ENCODE measurements at places on chromosomes 12 and 14.

DNA sequence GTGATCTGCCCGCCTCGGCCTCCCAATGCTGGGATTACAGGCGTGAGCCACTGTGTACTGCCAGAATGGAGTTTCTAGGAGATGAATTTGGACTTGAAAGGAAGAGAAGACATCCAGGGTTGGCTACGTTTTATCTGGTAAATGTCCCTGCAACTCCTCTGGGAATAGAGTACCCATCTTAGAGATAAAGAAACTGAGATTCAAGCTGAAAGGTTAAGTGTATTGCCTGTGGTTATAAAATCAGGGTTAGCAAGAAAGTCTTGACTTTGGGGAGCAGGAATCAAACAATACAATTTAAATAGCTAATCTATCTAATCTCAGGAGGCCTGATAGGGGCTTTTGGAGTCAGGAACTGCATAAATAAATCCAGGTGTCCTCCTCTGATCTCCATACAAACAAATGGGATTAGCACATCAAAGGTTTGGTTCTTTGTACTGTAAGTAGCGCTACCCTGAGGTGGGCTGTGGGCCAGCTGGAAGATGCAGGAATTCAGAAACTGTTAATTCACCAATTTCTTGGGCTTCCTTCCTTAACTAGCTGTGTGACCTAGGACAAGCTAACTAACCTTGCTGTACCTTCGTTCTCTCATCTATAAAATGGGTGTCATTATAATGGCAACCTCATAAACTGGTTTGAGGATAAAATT lies 45.1 kb downstream of the TBX3 start:
- DNase-seq, result no peak

- DNase-seq, result no peak
These were observed 97.4 kb downstream of the C12orf75 start for GRCh38 chr12:105427883-105428282.

GRCh38 chr12:70197345-70197744 lies 45.9 kb upstream of the CNOT2 start:
- DNase-seq, result no peak

GRCh38 chr14:56617084-56617483 lies 37.5 kb downstream of the TMEM260 start:
- DNase-seq, result no peak

- no peak for DNase-seq
These were observed 414 bp downstream of the UNC79 start for GRCh38 chr14:93431036-93431670.

- no peak for DNase-seq
These were observed 378.1 kb downstream of the AACS start for GRCh38 chr12:125443341-125443740.

DNA sequence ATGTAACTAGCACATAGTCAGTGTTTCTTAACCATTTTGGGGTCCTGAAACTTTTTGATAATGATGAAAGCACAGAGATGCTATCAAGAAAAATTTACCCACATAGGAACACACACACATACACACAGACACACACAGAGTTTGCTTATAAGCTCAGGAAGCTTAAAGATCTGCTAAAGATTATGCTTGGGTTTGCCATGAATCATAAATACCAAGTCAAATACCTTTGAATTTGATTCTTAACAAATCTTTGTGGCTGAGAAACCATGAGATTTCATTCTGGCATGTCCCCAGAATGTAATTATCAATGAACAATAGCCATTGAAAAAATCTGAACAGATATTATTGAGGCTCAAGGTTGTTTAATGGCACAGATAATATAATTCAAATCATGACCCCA lies 89.2 kb downstream of the NTS start:
- DNase-seq, result no peak

DNA sequence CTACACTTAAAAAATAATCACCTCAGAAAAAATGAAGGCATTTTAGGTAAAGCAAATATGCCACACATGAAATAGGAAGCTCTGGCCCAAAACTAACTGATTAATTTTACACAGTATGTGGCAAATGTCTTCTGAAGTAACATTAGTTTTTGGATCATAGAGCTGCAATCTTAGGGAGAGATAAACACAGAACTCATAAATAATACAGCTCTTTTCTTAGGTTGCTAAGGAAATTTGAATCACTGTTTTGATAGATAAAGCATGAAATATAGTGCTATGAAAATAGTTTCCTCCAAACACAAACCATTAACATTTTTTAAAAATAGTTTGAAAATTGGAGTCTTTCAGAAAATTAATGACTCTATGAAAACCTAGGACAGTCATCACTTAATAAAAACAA lies 15.0 kb downstream of the RASSF9 start:
- DNase-seq, result no peak

- no peak for DNase-seq
These were observed 9.8 kb upstream of the CLECL1 start for GRCh38 chr12:9742661-9743060.

GRCh38 chr12:7499636-7500035 lies 3.9 kb downstream of the CD163 start:
- no peak for DNase-seq

DNA sequence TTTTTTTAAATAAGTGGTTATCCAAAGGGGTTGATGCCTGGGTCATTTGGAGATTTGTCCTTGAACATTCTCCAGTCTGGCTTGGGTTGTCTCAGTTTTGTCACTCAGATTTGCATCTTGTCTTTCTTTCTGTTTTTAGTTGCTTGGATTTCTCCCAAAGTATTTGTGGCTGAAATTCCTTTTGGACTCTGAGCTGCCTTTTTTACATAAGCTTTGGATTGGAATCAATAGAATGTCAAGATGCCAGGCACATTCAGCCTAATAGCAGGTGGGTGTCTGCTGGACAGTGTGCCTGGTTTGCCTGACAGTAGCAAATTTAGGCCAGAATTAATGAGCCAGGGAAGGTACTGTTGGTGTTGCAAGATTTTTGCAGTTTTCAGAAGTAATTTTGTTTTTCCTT lies 50.0 kb downstream of the FLRT2 start:
- no peak for DNase-seq

DNA sequence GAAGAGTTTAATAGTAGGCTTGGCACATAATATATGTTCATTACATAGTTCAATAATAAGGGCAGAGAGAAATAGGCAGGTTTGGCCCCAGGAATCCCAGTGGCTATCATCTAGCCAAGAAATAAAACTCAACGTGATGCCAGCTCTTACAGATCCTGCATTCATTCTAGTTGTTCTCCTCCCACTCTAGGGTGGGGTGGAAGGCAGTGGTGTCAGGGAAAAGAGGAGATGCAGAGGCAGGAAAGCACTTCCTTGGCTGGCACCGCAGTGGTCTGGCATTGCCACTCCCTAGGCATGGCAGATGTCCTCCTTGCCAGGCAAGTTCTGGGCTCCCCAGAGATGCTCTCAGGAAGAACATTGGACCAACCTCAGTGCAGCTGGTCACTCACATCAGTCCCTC lies 383.6 kb downstream of the GRIN2B start:
- DNase-seq, result no peak

GRCh38 chr12:12902036-12902435 lies 10.7 kb downstream of the GPRC5A start:
- DNase-seq, result no peak

- DNase-seq, result no peak
These were observed 298.4 kb downstream of the NUAK1 start for GRCh38 chr12:105840384-105840783.

DNA sequence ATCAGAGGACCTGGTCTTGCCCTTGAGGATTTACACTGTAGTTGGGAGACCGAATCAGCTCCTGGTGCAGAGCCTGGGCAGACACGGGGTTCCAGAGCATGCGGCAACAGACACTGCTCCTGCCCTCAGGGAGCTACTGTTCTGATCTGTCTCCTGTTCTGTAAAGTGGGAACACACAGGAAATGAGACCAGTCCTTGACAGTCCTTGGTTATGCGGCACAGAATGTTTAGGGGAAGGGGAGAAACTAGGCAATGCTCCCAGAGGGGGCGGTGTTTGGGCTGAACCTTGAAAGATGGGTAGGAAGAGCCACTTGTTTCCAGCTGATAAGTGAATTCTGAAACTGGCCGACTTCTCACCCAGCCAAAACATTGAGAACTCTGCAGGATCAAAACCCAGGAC lies 132.4 kb downstream of the ZFP36L1 start:
- no peak for DNase-seq

DNA sequence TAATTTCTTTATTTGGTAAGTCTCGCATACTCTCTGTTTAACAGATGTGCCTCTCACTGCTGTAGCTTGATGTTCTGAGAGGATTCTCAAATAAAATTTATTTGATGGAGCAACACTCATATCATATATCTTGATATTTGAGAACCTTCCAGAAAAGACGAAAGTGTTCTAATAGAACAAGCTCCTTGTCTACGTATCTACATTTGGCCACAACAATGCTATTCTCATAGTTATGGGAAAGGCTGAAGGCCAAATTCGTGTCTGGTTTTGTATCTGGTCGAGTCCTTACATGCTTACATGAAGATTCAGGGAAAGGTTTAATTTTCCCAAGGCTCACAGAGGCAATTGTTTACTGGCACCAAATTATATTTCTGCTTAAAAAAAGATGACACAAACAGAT lies 186.7 kb upstream of the SLC38A2 start:
- no peak for DNase-seq

GRCh38 chr12:91098941-91099340 lies 12.4 kb downstream of the LUM start:
- no peak for DNase-seq

- no peak for DNase-seq
These were observed 35.2 kb downstream of the ZFP36L1 start for GRCh38 chr14:68757618-68758081.

DNA sequence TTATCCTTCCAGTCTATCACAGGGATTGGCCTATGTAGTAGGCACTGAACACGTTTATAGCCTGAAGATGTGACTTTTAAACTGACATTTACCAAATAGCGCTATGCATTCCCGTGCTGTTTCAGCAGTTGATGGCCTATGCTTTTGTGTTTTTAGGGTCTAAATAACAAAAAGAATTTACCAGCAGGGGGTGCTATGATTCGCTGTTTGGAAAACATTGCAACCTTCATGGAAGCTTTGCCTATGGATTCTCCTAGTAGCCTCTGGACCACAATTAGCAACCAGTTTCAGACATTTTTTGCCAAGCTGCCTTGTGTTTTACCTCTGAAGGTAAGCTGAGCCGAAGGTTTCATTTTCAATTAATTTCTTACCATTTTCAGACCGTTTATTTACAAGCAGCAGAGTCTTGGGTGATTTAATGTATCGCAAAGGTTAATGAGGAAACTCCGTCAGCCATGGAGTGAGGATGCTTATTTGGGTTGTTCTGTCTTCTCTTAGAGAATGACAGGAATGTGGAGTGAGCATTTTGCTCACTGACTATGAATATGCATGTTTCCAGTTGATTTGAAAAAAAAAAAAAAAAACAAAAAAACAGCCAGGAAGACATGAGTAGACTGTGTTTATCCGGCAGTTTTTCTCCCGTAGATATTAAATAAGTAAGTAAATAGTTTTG lies 133.1 kb downstream of the PRIMA1 start:
- DNase-seq, result no peak

- DNase-seq, result no peak
These were observed 16.5 kb downstream of the SLC15A4 start for GRCh38 chr12:128807161-128807724.

DNA sequence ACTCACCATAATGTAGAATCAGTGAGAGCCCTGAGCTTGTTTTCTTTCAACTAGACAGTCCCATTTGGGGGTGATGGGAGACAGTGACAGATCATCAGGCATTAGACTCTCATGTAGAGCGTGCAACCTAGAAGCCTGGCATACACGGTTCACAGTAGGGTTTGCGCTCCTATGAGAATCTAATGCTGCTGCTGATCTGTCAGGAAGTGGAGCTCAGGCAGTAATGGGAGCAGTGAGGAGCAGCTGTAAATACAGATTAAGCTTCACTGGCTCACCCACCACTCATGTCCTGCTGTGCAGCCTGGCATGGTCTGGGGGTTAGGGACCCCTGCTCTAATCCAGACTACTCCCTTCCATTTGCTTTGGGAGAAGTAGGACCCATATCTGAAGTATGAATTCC lies 55.6 kb downstream of the FNTB start:
- DNase-seq, result no peak

DNA sequence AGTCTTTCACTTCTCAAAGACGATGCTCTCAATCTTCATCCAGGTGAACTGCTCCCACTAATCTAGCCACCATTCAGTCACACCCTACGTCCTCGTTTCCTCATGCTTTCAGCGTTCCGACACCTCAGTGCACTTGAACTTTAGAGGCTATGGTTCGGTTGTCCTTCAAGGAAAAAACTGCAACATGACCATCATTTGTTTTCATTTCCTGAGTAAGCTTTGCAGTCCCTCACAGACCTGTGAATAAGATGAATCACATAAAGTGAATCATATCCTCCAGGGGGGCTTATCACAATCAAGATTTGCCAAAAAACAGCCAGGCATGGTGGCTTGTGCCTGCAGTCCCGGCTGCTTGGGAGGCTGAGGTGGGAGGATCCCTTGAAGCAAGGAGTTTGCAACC lies 80.2 kb downstream of the TMCC3 start:
- DNase-seq, result no peak

GRCh38 chr14:86404425-86404824 lies 874.5 kb downstream of the FLRT2 start:
- no peak for DNase-seq

GRCh38 chr14:80955416-80955941 lies at the start of gene TSHR:
TSHR (plus strand) TSS chr14:80955621; CDS start chr14:80955681, 60 bp downstream.
- DNase-seq, result no peak

DNA sequence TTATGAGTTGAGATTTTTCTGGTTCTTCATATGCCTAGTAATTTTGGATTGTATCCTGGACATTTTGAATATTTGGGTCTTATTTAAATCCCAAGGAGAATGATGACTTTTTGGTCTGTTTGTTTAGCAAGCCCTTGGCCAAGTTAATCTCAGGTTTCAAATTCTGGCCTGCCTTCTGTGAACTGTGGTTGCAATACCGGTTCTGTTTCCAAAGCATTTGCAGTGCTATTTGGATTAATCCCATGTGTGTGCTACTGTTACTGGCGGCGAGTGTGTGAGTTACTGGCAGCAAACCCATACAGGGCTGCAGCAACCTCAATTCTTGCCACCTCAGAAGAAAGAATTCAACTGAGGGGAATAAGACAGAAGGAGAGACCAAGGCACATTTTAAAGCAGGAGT lies 51.1 kb downstream of the TMEM260 start:
- DNase-seq, result no peak

DNA sequence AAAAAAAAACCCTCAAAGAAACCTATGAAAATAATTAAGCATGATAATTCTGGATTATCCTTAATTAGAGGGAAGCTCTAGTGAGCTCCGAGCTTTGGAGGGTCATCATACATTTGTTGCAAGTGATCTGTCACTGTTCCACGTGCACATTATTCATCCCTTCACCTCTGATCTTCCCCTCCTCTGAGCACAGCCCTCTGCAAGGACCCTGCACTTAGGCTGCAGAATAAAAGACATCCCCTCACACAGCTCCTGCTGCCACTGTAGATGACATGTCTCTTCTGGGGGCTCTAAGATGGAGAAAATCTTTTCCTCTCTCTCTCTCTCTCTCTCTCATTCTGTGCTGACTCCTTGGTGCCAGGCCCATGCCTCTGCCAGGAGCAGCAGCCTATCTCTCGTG lies 300.4 kb downstream of the EGLN3 start:
- DNase-seq, result no peak

- DNase-seq, result no peak
These were observed 47.4 kb downstream of the ATF7 start for GRCh38 chr12:53578783-53579182.
